ENCODE measurements at places on chromosomes 1 and 21.

DNA sequence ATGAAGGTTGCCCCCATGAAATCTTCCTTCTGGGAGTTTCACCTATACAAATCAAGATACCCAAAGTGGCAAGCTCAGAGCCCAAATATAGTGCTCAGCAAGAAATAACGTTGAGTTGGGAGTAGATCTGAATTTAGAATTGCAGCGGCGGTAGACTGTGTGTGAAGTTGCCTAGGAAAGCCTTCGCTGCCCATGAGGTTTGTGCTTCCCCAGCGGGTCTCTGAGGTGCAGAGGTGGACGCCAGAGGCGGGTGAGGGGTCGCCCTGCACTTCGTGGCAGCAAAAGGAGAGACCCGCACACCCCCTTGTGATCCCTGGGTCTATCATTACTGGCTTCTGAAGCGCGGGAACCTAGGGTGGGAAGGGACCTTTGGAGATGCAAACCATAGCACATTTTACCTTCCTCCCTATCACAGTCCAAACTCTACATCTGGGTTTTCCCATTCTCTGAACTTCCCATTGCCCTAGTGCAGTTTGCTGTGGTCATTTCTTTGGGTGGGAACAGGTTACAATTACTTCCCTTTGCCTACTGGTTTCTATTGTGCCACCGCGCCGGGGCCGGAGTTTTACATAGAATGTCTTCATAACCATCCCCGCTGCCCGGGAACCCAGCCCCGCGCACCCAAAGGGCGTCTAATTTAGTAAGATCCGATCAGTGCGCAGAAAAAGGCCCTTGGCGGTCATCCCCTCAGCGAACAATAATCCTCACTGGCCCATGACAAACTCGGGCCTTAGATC, 5.2 kb downstream of the TBX15 start:
- DNase-seq = no peak

GRCh38 chr1:241939798-241940197, 17.8 kb upstream of the BECN2 start:
- DNase-seq = no peak

GRCh38 chr1:228274452-228275178, 66.8 kb downstream of the OBSCN start:
- DNase-seq = peak; percentile 40

DNA sequence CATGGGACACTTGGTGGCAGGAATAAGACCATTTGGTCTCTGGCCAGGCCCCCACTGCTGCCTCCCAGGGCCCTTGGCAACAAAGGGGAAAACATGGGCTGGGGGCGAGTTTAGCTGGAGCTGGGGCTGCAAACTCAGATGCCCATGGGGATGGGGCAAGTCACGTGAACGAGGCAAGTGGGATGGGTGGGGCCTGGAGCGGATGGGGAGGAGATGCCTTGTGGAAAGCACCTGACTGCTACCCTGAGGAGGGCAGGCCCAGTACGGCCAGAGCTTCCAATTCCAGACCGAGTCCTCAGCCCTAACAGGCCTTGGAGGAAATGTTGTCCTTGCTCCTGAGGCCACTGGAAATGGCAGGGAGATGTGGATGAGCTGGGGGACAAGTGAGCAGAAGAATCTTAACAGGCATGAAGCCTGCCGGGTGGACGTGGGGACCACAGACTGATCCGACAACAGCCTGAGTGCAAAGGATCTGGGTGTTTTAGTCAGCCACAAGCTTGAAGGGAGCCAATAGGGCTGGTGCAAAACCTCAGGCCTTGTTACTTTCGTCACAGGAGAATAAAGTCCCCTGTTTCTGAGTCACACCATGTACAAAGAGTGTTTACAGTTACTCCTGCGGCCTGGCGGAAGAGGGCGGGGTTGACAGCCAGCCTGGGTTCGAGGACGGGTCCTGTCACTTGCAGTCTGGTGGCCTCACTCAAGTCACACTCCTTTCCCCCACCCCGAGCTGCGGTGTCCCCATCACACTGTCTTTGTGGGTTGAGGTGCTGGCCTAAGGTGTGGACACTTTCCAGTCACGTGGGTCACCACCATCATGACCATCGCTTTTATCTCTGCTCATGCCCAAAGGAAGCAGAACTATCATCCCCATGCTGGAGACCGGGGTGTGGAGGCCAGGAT, 19.1 kb downstream of the RUNX3 start:
- DNase-seq = peak; percentile 66

DNA sequence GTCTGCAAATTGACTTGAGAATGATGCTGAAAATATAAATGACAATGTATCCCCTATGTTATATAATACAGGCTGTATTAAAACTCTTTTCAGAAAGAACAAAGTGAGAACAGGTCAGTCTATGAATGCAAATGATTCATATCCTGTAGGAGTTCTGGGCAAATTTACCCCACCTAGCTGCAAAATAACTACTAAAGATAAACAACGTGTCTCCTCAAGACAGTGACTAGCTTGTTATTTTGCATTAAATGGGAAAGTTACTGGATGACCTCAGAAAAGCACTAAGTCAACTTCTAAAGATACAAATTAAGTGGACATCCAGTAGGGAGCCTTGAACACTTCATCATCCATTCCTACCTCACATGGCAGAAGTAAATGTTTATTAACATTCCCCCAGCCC, 11.1 kb downstream of the RNF19B start:
- DNase-seq = no peak

GRCh38 chr1:165397944-165398343, 41.4 kb upstream of the LMX1A start:
- no peak for DNase-seq

GRCh38 chr1:22800629-22801028, 90.0 kb downstream of the EPHB2 start:
- DNase-seq = no peak

DNA sequence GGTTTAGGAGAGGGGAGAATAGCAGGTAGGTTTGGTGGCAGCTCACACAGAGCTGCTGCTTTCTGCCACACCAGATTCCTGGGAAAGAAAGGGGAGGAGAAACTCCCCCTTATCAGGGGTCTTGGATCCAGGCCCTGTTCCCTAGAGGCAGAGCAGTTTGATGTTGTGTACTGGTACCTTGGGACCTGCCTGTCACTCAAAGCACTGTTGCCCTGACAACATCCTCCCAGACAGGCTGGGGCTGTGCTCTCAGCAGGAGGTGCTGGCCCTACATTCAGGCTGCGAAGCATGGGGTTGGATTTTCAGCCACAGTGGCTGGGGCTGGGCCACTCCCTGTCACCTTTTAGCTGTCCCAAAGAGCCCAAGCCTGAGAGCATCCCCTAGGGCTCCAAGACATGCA, 188.0 kb downstream of the GRIK3 start:
- no peak for DNase-seq

GRCh38 chr1:82538876-82539275, 738.1 kb downstream of the ADGRL2 start:
- DNase-seq = no peak

DNA sequence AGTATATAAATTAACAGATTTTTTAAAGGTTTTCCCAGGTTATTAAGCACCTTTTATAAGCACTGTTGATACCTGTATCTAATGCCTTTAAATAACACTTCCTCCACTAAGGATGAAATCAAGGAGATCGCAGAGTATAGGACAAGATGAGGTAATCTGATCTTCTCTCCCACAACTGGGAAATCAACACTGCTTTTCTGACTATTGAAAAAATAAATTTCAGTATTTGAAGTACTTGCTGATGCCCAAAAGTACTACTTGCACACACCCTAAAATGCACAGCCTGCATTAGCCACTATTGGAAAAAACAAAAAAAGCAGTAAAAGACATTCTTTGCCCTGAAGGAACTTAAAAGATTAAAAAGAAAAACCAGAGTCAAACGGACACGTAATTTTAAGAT, 48.6 kb downstream of the PUM1 start:
- no peak for DNase-seq

- no peak for DNase-seq
Measured at GRCh38 chr1:84770481-84770880, 80.2 kb upstream of the SSX2IP start.

DNA sequence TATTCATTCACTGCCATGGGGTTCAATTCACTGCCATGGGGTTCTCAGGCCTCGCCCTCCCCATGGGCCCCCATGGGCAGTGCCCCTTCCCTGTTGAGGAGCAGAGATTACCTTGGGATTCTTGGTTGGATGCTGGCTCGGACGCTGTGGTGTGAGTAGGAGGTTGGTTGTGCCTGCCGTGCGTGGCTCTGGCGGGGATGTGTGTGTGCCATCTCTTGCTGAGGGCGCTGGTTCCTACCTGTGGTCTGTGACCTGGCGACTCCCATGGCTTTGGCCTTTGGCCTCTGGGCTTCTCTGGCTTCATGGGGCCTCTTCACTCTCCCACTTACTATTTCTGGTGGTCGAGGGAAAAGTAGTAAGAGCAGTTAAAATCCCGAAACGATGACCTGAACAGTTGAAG, 42.1 kb downstream of the PCNT start:
- no peak for DNase-seq

GRCh38 chr1:206953126-206953525, 6.9 kb upstream of the PIGR start:
- peak; percentile 76 for DNase-seq

DNA sequence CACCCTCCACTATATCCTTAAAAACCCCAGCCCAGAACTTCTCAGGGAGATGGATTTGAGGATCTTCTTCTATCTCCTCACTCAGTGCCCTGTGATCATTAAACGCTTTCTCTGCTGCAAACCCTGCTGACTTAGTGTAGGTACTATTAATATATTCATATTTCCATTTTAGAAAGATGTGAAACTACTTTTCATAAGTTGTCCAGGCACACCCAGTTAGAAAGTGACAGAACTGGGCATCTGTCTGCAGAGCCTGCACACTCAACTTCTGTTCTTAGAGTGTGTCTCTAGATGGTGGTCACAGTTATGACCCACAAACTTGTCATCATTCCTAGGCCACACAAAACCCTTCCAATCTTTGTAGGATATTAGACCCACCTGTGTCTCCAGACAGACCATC, 55.0 kb downstream of the FCRL5 start:
- no peak for DNase-seq

- DNase-seq = no peak
Measured at GRCh38 chr1:8516793-8517556, 199.1 kb downstream of the SLC45A1 start.

GRCh38 chr21:43289442-43289841, 120.6 kb downstream of the CRYAA start:
- DNase-seq = no peak

DNA sequence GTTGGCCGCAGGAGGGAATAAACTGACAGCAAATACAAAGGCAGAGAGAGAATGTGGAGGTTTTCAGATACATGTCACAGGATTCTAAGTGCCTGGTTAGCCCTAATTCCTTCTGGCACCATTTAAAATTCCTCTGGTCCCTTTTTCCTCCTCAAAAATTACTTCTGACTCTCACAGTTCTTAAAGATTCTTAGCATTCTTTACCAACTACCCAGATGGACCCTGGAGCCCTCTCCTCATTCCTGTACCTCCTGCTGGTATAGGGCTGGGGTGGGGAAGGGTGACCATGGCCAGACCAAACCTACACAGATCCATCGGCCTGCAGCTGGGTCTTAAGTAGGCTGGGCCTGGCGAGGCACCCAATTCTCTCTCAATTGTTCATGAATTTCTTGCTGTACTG, 7.2 kb downstream of the MKNK1 start:
- no peak for DNase-seq

DNA sequence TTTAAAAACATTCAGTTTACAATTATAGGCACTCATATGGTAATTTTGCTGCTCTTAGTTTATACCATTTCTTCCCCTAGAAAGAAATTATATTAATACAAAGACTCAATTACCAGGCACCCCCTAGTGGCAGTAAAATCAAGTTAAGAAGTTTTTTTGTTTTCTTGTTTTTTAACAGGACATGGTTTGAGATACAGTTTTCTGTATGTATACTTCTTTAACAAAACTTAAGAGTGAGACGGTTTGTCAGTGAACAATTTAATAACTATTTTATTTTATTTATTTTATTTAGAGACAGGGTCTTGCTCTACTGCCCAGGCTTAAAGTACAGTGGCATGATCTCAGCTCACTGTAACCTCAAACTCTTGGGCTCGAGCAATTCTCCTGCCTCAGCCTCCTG, 224.6 kb downstream of the FAF1 start:
- no peak for DNase-seq

DNA sequence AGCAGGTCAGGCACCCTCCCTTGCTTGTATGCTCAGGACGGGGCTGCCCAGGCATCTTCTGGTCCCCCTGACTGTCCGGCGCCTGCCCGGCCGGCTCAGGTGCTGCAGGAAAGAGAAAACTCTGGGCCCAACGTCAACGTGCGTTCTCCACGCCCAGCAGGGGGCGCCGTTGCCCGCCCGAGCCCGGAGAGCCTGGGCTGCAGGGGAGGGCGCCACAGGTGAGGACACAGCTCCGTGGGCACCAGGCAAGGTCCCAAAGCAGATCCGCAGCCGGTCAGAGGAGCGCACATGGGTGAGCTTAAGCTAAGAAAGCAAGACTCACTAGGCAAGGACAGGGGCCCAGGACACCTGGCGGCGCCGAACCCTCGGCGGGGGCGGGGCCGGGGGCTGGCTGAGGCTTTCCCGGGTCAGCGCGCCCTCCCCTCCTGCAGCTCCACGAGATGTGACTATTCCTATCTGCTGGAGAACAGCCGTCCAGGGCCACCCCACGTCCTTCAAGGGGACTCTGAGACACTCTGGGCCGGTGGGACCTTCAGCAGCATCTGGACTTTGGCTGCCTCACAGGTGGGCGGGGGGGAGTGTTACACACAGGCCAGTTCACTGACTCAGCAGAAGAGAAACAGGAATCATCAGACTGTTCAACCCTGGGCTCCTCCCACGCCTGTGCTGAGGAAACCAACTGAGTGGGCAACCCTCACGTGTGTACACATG, 29.3 kb downstream of the KRTAP10-1 start:
- DNase-seq = peak; percentile 79

GRCh38 chr1:105793536-105794146, 1262.8 kb upstream of the PRMT6 start:
- DNase-seq = no peak

- DNase-seq = no peak
Measured at GRCh38 chr1:157033357-157033876, 12.1 kb downstream of the ARHGEF11 start.

DNA sequence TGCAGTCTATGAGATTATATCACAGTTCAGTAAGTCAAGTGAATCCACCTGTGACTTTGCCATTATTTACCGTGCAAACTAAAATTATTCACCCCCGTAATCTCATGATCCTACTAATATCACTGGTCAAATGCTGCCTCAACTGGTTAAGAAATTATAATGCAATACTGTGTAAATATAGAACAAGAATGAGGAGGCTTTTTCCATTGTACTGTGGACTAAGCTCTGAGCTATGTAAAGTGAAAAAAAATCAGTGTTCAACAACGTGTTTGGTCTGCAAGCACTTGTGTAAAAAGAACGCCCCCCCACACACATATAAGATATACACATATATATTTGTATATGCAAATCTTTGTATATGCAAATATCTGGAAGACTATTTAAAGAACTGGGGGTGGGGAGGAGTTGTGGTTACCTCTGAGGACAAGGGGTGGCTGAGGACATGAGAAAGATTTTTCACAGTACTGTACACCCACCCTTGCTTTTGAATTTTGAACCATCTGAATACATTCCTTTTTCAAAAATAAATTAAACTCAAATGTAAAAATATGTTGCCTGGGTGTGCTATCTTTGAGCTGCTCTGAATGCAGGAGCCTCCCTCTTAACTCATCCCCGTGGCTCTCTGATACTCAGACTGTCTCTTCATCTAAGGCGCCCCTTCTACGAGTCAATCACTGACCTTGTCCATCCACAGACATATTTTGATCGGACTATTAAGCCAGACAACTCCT, 57.0 kb downstream of the PTP4A2 start:
- no peak for DNase-seq

- no peak for DNase-seq
Measured at GRCh38 chr1:6330410-6330911, 63.1 kb downstream of the ACOT7 start.

Data from lower lobe of right lung (tissue), 2 donors.